ENCODE measurements at places on chromosomes 3 and 15.

- no peak for DNase-seq
Measured at GRCh38 chr3:145639003-145639606, 521.9 kb downstream of the PLOD2 start.

- no peak for DNase-seq
Measured at GRCh38 chr3:106403371-106404145, 534.7 kb upstream of the CBLB start.

GRCh38 chr3:38039899-38040261 lies 872 bp downstream of the DLEC1 start:
- peak; percentile 47 for DNase-seq

GRCh38 chr3:197950677-197951061 lies 679 bp downstream of the RPL35A start:
- no peak for DNase-seq

DNA sequence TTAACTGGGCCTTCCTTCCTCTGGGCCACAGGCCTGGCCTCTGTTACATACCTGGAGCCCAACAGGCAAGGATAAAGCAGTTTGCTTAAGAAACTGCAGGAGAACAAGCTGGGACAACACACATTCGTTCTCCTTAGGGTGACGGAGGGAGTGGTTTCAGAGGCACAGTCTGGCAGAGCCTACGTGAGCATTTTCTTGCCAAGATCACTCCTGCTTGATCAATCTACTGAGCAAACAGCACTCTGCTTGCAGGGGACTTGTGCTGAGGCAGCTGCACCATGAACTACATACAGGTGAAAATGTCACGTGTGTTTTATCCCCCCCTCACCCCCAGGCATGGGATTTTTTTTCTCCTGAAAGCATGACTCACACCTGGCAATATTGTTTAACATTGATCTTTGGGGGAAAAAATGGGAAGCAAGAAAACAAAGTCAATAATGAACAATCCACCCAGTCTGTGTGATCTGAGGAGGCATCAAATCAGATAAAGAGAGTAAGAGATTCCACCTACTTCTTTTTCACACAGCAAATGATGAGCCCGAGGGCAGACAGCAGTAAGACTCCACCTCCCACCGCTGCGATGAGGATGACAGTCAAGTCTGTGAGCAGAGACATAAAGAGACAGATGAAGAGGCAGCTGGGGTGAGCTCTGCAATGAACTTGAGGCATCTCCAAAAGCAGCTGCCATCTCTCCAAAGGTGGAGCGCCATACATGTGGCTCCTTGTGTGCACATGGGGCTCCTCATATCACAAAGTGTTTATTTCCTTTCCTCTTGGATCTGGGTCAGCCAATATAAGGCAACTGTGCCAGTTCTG lies 57.4 kb downstream of the CDCP1 start:
- no peak for DNase-seq

DNA sequence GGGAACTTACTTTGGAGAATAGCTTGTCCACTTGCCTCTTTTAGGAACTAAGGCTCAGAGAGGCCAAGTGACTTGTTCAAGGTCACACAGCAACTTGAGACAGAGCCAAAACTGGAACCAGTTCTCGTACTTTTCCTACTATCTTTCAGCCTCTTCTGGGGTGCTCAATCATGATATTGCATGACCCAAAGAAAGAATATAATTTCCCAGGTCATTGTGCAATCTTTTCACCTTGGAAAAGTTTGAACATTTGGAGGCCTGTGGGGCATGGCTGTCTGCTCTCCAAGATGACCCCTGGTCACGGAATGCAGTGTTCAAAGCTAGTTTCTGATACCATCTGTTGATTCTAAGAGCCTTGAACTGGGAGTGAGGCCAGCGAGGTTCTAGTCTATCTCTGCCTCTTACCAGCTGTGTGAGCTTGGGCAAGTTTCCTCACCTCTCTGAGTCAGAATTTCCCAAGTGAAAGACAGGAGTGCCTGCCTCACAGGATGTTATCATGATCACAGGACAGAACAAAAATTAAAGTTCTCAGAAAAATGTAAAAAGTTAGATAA lies 89.7 kb downstream of the BDH1 start:
- DNase-seq: no peak

DNA sequence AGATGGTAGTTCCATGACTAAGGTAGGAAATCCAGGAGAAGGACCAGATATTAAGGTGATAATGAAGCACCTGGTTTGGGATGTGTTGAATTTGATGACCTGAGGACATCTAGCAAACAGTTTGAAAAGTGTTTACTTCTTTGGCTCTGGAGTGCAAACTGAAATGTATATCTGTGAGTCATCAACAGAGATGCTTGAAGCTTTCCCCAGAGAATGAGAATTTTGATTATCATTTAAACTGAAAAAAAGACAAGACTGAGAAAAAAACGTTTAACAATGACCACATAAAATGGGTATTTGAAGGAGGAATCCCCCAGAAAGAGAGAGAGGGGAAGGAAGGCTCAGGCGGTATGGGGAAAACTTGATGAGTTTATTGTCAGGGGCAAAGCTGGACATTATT lies 20.7 kb upstream of the GSK3B start:
- no peak for DNase-seq

GRCh38 chr3:55555873-55556618 lies 68.9 kb upstream of the WNT5A start:
- no peak for DNase-seq

DNA sequence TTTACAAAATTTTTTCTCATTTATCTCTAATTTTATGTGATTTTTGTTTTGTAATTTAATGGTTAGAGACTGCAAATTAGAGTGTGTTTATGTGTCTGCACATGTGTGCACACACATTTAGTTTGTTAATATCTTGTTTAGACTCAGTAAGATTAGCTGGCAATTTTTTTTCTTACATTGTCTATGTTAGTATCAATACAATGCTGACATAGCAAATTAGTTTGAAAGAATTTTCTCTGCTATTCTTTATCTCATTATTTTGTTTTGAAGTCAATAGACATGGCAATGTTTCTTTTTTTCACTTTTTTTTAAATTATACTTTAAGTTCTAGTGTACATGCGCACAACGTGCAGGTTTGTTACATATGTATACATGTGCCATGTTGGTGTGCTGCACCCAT lies 1155.0 kb downstream of the ZPLD1 start:
- DNase-seq: no peak

GRCh38 chr3:116445311-116445841 lies at the start of gene LSAMP:
Gene LSAMP (minus strand): TSS chr3:116445487.
- no peak for DNase-seq

- no peak for DNase-seq
Measured at GRCh38 chr3:27666708-27667107, 55.4 kb downstream of the EOMES start.

- DNase-seq: no peak
Measured at GRCh38 chr15:68400066-68400456, 31.9 kb downstream of the ITGA11 start.

GRCh38 chr3:152296382-152296781 lies 27.7 kb downstream of the MBNL1 start:
- DNase-seq: no peak

- no peak for DNase-seq
Measured at GRCh38 chr15:65303687-65304380, 643 bp upstream of the RNU5B-1 start.

GRCh38 chr3:21551019-21551418 lies 200.0 kb downstream of the ZNF385D start:
- DNase-seq: no peak

GRCh38 chr3:77240072-77240650 lies 200.3 kb downstream of the ROBO2 start:
- no peak for DNase-seq

- no peak for DNase-seq
Measured at GRCh38 chr3:126305427-126305826, 51.8 kb downstream of the KLF15 start.

DNA sequence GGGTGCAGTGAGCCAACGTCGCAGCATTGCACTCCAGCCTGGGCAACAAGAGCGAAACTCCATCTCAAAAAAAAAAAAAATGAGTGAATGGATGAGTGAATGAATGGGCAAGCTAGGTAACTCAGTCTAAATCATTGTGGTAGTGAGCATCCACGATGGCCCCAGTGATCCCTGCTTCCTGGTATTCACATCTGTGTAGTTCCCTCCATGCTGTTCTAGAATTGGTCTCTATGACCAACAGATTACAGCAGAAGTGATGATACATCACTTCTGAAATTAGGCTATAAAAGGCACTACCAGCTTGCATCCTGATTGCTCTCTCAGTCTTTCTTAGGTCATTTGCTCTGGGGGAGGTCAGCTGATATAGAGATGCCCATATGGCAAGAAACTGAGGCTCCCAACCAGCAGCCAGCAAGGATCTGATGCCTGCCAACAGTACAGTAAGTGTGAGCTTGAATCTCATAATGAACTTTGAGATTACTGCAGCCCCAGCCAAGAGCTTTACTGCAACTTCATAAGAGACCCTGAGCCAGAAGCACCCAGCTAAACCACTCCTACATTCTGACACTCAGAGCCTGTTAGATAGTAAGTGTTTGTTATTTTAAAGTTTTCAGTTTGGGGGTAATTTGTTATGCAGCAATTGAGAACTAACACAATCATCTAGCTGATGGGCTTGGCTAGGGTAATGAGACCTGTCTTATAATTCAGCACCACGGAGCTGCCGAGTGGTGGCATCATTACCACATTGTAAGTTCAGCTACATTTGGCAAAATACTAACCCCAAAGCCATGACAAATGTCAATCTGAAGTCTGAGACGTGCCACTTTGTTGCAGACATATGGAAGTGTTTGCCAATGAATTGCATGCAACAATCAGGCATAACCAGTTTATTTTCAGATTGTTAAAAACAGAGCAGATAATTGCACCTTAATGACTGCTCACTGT lies 53.0 kb downstream of the KLHL6 start:
- no peak for DNase-seq

DNA sequence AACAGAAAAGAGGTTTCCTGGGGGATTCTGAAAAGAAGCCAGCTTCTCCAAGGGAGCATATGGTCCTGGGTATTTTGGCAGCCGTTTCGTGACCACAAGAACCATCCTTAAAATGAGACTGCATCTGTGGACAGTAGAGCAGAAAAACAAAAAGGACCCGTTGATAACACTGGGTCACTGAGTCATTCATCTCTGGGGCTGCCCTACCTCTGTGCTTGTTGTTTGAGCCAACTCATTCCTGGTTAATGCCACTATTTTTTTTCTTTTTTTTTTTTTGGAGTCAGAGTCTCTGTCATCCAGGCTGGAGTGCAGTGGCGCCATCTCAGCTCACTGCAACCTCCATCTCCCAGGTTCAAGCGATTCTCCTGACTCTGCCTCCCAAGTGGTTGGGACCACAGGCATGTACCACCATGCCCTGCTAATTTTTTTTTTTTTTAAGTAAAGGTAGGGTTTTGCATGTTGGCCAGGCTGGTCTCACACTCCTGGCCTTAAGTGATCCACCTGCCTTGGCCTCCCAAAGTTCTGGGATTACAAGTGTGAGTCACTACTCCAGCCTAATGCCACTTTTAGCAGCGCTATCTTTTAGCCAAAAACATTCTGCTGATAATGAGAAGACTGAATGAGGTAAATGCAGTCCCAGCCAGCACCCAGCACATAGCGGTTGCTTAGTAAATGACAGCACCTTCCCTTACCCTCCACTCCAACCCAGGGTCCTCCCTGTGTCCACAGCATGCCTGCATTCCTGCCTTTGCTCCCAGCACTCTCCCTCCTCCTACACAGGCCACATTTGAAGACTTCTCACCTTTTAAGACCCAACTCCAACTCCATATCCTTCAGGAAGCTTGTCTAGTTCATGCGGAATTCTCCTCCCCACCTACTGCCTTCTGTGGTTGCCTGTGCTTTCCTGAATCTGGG lies 9.1 kb upstream of the ISL2 start:
- DNase-seq: no peak

- DNase-seq: no peak
Measured at GRCh38 chr15:69612112-69612511, 159.5 kb downstream of the RPLP1 start.

DNA sequence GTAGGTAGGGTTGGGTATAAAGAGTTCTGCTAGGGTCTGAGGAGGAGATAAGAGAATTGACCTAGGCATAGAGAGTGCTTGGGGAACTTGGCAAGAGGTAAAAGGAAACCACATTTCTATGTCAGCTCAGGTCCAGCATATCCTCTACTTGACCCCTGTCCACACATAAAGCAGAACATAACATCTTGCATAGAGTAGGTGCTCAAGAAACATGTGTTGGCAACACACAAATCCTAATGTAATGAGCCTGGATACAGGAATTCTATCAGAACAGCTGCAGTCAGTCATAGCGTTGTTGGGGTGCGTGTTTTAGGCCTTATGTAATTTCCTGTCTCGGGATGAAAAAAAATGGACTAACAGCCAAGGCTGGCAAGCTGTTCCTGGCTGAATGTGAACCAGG lies 35.0 kb upstream of the PLCL2 start:
- no peak for DNase-seq

DNA sequence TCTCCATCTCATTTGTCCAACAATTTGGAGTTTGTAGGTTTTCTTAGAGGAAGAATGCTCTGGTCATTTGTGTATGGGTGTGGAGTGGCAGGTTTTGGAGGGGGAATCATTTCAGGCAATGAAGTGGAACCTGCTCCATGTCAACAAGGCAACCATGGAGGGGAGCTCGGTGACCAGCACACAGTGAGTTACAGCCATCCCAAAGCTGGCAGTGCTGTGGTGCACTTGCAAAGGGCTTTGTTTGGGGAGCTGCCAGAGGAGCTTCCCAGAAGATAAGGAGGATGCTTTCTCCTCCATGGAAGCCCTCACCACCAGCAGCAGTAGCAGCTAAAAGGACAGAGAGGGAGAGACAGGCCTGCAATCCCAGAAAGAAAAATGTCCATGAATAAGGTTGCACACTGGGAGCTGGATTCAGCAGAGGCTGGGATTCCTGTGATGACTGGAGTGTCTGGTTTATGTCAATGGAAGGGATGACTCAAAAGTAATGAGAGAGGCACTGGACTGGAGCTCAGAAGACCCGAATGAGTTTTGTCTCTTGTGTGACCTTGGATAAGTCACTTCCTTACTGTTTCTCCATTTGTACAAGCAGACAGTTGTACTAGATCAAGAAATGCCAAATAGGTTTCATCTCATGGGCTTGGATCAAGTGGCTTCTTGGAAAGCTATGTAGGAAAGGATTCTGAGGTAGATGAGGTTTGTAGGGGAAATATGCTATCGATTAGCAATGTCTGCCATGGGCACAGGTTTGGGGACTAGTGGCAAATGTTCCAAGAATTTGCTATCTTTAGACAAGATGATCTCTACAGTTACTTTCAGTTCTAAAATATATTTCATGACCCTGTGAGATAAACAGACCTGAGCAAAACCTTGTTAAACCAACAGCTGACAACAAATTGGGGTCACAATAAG lies 27.2 kb upstream of the UBE2Q2 start:
- DNase-seq: no peak

GRCh38 chr3:146246526-146246925 lies 4.4 kb downstream of the PLSCR4 start:
- no peak for DNase-seq

Data from effector CD4-positive, alpha-beta T cell (primary cell).